ENCODE measurements at places on chromosomes 13 and 19.

GRCh38 chr19:18521692-18522123 is at the start of gene ELL:
Gene ELL (minus strand): TSS chr19:18522070. CDS start chr19:18522055, 15 bp downstream.
- no peak for DNase-seq

- no peak for DNase-seq
These were observed 28.9 kb upstream of the USP12 start for GRCh38 chr13:27200413-27201070.

DNA sequence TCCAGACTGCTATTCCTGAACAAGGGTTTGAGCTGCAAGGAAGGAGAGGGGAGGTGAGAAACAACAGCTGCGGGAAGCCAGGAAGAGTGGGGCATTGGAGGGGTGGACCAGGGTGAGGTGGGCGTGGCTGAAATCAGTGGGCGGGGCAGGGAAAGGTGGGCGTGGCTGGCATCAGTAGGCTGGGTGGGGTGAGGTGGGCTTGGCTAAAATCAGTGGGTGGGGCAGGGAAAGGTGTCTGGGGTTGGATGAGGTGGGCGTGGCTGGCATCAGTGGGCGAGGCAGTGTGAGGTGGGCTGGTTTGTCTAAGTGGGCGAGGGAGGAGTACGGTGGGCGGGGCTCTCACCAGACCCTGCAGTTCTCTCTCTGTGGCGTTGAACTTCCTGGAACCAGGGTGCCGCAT is 87.6 kb downstream of the MUC16 start:
- DNase-seq, result no peak

DNA sequence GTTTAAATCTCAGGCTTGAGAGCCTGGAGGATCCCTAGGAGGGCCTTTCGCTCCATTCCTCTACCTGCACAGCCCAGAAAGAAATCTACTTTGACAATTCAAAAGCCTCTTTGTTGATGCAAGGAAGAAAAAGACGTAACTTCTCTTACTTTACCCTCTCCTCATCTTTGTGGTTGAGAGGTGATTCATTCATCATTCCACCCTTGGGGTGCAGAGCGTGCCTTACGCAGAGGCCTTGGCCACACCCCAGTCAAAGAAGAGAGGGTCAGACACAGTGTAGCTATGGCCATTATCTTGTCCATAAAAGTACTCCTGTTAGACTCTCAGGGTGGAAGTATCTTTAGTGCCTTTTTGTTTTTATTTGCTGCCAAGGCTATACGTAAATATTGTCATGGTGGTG is 184.0 kb downstream of the IRS2 start:
- no peak for DNase-seq

- DNase-seq, result no peak
These were observed 14.4 kb upstream of the RUBCNL start for GRCh38 chr13:46401432-46401831.

- no peak for DNase-seq
These were observed 4.3 kb upstream of the TLE5 start for GRCh38 chr19:3066482-3067049.

- no peak for DNase-seq
These were observed 52.7 kb downstream of the KCTD12 start for GRCh38 chr13:76833441-76833954.

DNA sequence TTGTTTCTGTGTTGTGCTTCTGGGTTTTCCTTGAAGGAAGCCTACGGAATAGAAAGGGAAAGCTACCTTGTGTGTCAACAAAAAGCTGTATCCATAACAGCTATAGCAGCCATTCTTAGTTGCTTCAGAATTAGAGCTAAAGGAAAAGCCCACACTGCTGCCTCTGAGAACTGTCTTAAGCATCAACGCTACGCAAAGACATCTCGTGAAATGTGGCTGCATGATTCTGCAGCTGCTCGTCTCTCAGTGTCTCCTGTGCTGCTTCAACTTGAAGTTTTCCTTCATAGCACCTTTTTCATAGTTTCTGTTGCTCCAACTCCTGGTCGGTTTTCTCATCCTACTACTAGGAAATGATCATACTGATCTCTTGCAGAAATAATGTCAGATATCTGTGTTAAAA is 140.9 kb upstream of the MAB21L1 start:
- DNase-seq, result no peak

DNA sequence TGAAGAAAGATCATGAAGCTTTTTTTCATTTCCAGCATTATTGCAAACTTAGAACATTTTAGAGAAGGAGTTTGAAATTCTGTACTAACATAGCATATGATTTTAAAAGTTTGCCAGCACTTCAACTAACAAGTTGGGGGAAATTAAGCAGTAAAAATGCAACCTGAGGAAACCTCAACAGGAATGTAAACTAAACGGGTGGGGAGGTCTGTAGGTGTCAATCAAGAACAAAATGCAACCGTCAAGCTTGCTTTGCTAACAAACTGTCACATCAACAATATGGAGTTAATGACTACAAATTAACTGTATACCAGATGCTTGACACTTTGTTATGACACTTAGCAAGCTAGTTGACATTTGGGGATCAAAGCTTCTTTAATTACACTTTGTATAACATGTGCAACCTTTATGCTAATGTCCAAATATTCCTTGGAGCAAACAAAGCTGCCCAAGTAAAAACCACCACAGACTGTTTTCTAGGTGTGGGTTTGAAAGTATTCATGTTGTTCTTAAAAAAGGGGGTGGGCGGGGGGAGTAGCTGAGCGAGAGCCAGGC is 52.1 kb downstream of the DACH1 start:
- no peak for DNase-seq

DNA sequence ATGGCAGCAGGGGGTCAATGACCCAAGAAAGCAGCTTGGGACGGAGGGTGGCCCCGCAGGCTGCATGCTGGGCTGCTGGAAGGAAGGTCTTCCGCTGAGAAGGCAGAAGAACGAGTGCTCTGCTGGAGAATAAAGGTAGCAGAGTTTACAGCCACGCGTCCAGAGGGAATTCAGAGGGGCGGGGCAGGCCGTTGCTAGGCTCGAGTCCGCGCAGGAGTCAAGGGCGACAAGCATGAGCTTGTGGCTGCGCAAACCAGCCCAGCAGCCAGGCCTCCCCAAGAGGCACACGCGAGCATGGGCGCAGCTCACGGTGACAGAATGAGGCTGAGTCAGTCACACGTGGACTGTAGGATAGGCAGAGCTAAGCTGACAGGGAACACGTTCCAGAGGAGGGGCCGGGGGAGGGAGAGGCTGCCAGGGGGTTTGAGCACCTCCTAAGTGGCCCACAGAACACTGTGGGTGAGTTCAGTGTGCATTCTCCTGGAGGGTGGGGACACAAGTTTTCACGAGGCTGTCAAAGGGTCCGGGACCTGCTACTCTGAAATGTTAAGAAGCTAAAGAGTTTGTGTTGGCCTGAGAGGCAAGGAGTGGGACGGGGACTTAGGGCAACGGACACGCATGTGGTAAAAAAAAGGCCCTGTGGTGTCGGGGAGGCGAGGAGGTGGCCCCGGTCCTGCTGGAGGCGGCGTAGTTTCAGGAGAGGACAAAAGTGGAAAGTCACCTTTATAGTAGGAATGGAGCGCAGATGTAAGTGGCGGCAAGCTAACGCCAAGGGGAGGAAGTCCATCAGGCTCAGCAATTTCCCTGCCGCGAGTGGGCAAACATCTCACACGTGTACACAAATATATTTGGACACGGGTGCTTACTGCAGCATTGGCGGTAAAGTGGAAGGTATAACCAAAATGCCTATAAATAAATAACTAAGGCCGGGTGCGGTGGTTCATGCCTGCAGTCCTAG is 17.7 kb downstream of the RFX2 start:
- DNase-seq, result no peak

DNA sequence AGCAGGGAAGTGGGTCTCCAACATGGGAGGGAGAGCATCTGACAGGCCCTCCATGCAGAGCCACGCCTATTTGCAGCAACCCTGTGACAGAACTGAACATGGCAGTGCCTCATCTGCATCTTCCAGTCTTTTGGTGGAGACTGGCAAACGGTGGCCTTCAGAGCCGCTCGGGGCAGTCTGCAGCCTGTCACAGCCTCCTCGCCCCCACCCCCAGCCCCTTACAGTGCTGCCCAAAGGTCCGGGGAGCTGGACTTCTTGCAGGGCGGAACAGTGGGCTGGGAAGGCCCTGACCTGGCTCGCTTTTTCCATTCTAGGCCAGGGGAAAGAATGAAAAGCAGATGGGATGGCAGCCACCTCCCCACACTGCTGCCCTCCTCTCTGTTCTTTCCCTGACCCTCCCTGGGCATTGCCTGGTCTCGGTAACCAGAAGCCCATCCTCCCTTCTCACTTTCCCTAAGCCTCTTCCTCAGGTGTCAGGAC is 2.7 kb downstream of the CALM3 start:
- DNase-seq, result no peak

DNA sequence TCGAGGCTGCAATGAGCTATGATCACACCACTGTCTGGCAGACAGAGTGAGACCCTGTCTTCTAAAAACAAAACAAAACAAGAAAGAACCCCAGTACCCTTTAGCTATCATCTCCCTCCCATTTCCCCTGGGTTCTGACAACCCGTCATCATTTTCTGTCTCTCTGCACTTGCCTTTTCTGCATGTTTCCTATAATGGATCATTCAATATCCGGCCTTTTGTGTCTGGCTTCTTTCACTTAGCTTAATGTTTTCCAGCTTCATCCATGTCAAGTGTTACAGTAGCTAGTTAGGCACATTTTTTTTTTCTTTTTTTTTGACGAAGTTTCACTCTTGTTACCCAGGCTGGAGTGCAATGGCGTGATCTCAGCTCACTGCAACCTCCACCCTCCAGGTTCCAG is 16.5 kb downstream of the AP2S1 start:
- no peak for DNase-seq

- DNase-seq, result peak; percentile 38
These were observed 15.3 kb downstream of the GATAD2A start for GRCh38 chr19:19420570-19421298.

DNA sequence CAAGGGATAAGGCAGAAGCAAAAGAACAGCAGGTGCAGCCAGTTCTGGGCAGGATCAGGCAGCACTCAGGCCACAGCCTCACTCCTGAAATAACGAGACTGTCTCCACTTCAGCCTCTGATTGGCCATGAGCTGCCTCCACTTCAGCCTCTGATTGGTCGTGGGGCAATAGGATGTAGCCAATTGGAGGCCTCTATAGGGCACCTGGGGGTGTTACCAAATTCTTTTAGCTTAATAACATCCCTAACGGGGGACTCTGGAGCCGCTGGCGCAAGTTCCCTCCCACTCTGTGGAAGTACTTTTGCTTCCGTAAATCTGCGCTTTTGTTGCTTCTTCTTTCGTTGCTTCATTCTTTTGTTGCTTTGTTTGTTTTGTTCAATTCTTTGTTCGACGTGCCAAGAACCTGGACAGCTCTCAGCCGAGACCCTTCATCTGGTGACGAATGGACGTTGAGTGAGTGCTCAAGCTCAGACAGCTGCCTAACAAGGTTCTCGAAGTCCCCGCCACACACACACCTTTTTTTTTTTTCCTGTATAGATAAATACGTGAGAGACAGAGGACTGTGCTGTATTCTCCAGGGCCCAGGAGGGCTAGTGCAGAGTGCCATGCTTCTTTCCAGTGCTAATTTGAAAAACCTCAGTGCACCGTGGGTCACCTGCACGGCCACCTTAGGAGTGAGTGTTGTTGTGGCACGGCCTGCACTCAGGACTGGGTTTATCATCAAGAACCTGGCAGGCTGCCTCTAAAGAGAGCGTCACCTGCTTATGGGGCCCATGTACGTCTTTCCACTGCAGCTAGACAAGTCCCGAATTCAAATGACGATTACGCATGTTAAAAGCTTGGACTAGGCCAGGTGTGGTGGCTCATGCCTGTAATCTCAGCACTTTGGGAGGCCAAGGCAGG is 32.0 kb upstream of the TUBGCP3 start:
- no peak for DNase-seq

DNA sequence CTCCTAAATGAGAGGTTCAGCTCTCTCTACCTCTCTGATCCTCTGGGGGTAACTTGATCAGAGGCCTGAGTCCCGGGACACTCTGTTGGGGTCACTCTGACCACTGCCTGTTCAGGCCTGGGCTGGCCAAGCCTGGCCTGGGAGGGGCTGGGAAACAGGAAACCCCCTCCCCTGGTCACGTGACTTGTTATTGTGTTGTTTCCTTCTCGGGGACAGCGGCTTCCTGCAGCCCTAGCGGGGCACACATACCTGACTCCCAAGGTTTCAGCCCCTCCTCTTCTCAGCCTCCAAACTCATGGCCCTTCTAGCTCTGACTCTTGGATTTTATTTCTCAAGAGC is at the start of gene USHBP1:
Gene USHBP1, minus strand, starts transcription at position 105 of the 339 bp plus-strand sequence. CDS start 446 bp downstream, outside the sequence.
- DNase-seq, result no peak

DNA sequence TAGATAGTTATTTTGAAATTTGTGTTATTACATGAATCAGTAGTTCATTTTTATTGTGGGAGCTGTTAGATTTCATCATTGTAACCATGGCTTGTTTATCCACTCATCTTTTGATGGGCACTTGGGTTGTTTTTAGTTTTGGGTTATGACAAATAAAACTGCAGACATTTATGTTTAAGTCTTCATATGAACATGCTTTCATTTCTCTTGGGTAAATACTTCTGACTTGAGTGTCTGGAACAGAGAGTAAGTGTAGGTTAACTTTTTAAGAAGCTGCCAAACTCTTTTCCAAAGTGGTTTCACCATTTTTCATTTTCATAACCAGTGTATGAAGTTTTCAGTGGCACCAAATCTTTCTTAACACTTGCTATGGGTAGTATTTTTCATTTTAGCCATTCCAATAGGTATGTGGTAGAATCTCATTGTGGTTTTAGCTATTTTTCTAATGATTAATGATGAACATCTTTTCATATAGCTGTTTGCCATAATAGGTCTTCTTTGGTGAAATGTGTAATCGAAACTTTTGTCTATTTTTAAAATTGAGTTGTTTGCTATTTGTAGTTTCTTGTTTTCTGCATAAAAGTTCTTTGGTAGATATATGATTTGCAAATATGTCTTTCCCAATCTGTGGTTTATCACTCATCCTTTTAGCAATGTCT is 17.9 kb downstream of the SLAIN1 start:
- no peak for DNase-seq

DNA sequence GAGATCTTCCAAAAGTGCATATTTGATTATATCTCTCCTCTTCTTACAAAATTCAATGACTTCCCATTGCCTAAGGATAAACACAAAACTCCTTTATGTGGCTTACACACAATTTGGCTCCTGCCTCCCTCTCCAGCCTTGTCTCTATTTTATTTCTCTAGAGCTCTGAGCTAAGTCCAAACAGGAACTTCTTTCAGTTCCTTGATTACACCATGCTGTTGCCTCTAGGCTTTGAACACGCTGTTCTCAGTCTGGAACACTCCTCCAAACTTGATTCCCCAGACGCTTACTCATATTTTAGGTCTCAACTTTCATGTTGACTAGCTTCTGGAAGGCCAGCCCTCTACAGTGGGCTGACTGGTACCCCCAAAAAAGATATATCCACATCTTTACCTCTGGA is 258.5 kb downstream of the COG6 start:
- no peak for DNase-seq

GRCh38 chr13:34037636-34038540 is 219.9 kb downstream of the RFC3 start:
- DNase-seq, result no peak

- no peak for DNase-seq
These were observed 151.9 kb downstream of the LACC1 start for GRCh38 chr13:44031555-44031954.

GRCh38 chr13:30307194-30307970 is at the start of gene KATNAL1:
Gene KATNAL1 (minus strand): TSS chr13:30307551. CDS start chr13:30283777, 23,774 bp downstream.
- DNase-seq, result peak; percentile 57

DNA sequence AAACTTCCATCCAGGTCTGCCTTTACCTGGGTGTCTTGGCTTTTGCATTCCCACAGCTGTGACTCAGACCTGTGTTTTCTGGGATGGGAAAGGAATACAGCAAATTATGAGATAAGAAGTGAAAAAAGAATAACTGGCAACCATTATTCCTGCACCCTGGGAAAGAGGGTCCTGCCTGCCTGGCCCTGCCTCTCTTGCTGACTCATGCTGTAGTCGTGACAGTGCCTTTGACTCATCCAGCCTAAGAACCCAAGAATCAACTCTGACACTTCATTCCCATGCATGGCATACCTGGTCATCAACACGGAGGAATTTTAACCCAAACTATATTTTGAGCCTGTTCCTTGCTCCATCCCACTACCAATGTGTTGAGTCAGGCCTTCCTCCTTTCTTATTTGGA is 185.4 kb upstream of the SERP2 start:
- DNase-seq, result no peak
